ENCODE measurements at places on chromosomes 5 and 9.

- H3K27ac ChIP-seq, result no peak overlapping the region
- H3K36me3 ChIP-seq, result peaks cover 5% of the 10 kb centered on the region
- DNase-seq, result no peak
- no peaks in the 10 kb centered on the region for H3K4me1 ChIP-seq
Observed at GRCh38 chr5:103780794-103781193, 218.2 kb upstream of the NUDT12 start.

DNA sequence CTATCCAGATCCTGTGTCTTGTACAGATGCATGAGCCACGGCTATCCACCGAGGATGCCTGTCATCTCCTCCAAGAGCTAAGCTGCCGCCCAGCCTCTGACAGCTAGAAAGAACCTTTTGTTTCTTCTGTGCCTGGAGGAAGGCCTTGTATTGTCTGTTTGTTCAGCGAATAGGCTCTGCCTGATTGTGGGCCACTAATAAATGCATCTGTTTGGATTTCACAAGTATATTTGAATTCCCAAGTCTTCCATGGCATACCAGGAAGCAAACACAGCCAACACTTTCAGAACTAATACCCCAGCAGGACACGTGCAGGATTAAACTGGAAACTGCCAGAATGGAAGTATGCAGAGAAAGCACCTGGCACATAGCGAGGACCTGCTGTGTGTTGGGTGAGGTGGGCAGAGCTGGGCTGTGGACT lies 92.7 kb upstream of the NEURL1B start:
- H3K4me3 ChIP-seq, result no peak overlapping the region
- peaks cover 33% of the 10 kb centered on the region for H3K4me1 ChIP-seq
- no peak overlapping the region for H3K27ac ChIP-seq
- no peak for DNase-seq

DNA sequence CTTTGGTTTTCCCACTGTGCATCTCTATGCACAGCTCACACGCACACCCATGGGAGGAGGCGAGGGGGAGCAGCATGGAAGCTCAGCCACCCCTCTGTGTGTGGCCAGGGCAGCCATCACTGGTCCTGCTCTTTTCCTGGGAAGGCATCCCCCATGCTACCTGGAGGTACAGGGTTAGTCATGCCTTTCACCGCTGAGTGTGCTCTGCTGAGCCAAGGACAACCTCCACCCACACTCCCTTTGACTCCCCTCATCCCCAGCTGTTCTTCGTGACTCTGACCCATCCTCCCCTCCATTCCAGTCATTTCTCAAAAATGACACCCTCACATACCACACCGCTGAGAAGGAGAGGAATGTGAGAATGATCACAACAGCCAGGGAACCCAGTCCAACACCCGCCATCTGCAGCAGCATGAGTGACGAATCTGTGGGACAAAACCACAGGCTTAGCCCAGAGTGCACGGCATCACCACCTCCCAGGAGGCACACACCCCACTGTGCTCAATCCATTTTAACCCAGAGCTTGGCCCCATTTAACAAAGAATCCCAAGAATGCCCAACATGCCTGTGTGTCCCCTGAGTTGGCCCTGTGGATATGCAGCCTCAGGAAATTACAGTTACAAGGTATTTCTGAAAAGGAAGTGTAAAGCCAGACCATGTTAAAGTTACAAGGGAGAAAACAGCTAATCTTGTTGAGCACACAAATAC lies 133.4 kb downstream of the SUSD1 start:
- no peak overlapping the region for H3K4me3 ChIP-seq
- H3K27me3 ChIP-seq, result peaks cover 2% of the 10 kb centered on the region
- H3K36me3 ChIP-seq, result peaks cover 44% of the 10 kb centered on the region
- no peak overlapping the region for H3K27ac ChIP-seq
- DNase-seq, result no peak

- peaks cover 10% of the 10 kb centered on the region for H3K36me3 ChIP-seq
- no peak for DNase-seq
- peaks cover 43% of the 10 kb centered on the region for H3K4me1 ChIP-seq
- no peak overlapping the region for H3K27ac ChIP-seq
- H3K27me3 ChIP-seq, result no peaks in the 10 kb centered on the region
- peak overlapping the region; percentile 24 for H3K4me3 ChIP-seq
Observed at GRCh38 chr9:137237759-137238726, 3.0 kb upstream of the TUBB4B start.

- no peak for DNase-seq
- no peak overlapping the region for H3K4me3 ChIP-seq
- H3K27me3 ChIP-seq, result peaks cover 9% of the 10 kb centered on the region
- peaks cover 54% of the 10 kb centered on the region for H3K4me1 ChIP-seq
- H3K36me3 ChIP-seq, result no peaks in the 10 kb centered on the region
Observed at GRCh38 chr5:10501554-10502075, 59.9 kb downstream of the ROPN1L start.

GRCh38 chr9:97314503-97314902 lies 7.0 kb downstream of the CCDC180 start:
- H3K36me3 ChIP-seq, result peaks cover 42% of the 10 kb centered on the region
- no peak overlapping the region for H3K4me3 ChIP-seq
- peaks cover 3% of the 10 kb centered on the region for H3K4me1 ChIP-seq
- H3K27me3 ChIP-seq, result peaks cover 3% of the 10 kb centered on the region
- no peak for DNase-seq
- no peak overlapping the region for H3K27ac ChIP-seq

DNA sequence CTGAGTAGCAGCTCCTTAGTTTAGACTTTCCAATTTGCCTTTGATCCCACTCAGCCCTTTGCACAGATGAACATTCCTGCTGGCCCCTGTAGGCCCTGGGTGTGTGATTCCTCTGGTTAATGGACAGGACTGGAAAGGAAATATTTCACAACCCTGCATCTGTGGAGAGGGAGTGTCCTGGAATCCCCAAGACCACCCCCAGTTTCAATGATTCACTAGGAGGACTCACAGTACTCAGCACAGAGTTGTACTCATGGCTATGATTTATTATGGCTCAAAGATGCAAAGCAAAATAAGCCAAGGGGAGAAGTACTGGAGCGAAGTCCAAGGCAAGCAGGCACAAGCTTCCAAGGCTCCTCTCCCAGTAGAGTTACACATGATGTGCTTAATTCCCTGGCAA lies 42.4 kb upstream of the TJP2 start:
- peaks cover 15% of the 10 kb centered on the region for H3K27me3 ChIP-seq
- no peak overlapping the region for H3K4me3 ChIP-seq
- DNase-seq, result no peak
- H3K36me3 ChIP-seq, result no peaks in the 10 kb centered on the region

- H3K36me3 ChIP-seq, result no peaks in the 10 kb centered on the region
- peaks cover 31% of the 10 kb centered on the region for H3K4me1 ChIP-seq
- H3K27me3 ChIP-seq, result no peaks in the 10 kb centered on the region
Observed at GRCh38 chr5:143041972-143042770, 272.0 kb downstream of the ARHGAP26 start.

GRCh38 chr5:55104036-55104772 lies 1.8 kb downstream of the GZMA start:
- peak overlapping the region; percentile 82 for H3K27ac ChIP-seq
- H3K4me1 ChIP-seq, result no peaks in the 10 kb centered on the region
- H3K36me3 ChIP-seq, result no peaks in the 10 kb centered on the region
- DNase-seq, result no peak

DNA sequence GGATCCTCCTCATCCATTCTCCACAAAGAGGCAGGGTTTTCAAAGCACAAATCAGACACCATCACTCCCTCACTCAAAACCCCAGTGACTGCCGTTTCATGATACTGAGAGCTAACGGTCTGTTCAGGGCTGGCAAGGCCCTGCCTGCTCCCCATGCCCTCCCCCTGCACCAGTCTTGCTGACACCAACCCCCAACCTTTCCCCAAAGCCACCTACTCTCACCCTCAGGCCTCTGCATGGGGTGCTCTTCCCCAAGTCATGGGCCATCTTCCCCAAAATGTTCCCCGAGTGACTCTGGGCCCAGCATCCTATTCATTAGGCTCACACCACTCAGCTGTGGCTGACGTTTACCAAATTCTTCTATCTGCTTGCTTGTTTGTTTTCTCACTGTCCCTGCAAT lies 21.7 kb upstream of the OLFM1 start:
- H3K36me3 ChIP-seq, result peaks cover 7% of the 10 kb centered on the region
- DNase-seq, result no peak
- H3K27me3 ChIP-seq, result peaks cover 40% of the 10 kb centered on the region
- H3K27ac ChIP-seq, result no peak overlapping the region
- peaks cover 23% of the 10 kb centered on the region for H3K4me1 ChIP-seq

GRCh38 chr5:156991714-156992113 lies 28.7 kb upstream of the TIMD4 start:
- no peak for DNase-seq
- no peak overlapping the region for H3K27ac ChIP-seq
- peaks cover 8% of the 10 kb centered on the region for H3K27me3 ChIP-seq
- H3K36me3 ChIP-seq, result no peaks in the 10 kb centered on the region

DNA sequence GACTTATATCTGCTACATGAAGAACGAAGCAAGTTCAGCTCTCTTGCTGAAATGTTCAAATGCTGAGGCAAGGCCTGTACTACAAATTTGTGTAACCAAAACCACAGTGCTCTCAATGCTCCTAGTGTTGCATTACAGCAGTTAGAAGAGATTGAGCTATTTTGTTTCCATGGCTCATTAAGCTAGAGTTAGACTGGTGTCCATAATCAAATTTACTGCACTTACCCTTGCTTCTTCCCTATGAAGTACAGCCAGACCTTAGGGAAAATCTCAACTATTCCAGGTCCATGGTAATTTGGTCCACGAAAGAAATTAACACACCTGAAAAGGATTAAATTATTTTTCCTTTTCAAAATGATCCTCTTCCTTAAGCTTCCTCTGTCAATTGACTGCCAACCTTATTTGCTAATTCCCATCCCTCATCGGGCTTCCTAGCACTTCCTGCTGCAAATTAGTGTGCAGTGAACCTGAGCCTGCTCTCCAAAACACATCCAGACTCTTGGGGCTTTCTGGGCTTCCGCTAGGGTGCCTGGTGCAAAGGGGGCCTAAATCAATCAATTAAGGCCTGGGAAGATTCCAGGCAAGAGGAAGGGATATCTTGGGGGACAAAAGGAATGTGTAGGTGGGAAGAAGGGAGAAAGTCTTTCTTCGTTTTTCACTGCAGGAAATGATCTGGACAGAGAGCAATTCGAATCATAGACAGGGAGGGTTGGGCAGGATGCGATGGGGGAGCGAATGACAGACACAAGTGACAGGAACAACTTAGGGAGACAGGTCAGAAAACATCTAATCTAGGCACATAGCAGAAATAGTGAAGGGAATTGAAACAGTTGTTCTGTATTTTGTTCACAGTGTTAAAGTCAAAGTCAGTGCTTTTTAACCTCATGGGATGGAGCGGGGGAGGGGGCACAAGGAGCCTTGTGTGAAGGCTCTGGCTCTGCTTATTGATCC lies 542.4 kb downstream of the RAB3C start:
- H3K4me3 ChIP-seq, result no peak overlapping the region
- no peaks in the 10 kb centered on the region for H3K27me3 ChIP-seq
- peak; percentile 54 for DNase-seq
- peaks cover 9% of the 10 kb centered on the region for H3K4me1 ChIP-seq
- H3K27ac ChIP-seq, result no peak overlapping the region

DNA sequence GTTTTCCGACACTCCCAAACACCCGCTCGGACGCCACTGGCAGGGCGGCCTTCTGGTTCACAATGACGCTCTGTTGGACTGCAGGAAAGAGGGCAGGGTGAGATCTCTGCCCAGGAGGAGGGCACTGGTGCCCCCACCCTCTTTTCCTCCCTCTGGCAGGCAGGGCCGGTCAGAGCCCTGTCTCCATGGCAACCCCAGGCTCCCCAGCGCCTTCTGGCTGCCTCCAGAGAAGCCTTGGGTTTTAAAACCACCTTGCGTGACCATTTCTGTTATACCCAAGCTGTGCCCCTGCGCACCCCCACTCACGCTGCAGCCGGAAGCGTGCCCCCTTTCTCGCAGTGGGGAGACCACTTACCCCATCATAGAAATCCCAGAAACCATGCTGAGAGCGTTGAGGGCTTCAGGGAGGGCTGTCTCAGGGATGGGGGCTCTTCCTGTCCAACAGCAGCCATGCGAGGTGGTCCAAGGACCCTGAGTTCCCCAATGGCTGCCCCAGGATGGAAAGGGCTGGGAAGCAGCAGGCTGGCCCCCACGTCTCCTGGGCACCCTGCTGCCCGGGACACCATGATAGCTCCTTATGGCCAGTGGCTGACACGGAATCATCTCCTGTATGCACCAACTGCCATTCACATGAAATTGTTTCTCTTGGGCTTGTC lies 7.3 kb downstream of the C9orf50 start:
- peak overlapping the region; percentile 64 for H3K27ac ChIP-seq
- peaks cover 7% of the 10 kb centered on the region for H3K27me3 ChIP-seq
- peak; percentile 54 for DNase-seq

DNA sequence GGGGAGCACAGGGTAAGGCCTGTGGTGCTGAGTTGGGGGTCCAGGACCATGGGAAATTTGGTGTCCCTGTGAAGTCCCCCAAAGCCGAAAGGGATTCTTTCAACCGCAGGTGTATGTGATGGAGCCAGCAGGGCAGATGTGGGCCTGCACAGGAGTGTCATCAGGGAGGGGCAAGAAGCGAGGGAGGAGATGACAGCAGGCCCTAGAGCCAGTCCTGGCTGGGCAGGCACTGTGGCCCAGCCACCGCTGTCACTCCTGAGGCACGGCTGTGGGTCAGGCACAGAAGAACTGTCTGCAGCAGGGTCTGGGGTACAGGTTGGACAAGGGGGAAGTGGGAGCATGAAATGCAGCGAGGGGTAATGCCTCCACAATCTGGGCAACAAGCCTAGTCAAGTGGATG lies 4.8 kb downstream of the HK3 start:
- no peak overlapping the region for H3K27ac ChIP-seq
- no peaks in the 10 kb centered on the region for H3K36me3 ChIP-seq
- no peak overlapping the region for H3K4me3 ChIP-seq
- peaks cover 9% of the 10 kb centered on the region for H3K4me1 ChIP-seq
- H3K27me3 ChIP-seq, result peaks cover 17% of the 10 kb centered on the region

DNA sequence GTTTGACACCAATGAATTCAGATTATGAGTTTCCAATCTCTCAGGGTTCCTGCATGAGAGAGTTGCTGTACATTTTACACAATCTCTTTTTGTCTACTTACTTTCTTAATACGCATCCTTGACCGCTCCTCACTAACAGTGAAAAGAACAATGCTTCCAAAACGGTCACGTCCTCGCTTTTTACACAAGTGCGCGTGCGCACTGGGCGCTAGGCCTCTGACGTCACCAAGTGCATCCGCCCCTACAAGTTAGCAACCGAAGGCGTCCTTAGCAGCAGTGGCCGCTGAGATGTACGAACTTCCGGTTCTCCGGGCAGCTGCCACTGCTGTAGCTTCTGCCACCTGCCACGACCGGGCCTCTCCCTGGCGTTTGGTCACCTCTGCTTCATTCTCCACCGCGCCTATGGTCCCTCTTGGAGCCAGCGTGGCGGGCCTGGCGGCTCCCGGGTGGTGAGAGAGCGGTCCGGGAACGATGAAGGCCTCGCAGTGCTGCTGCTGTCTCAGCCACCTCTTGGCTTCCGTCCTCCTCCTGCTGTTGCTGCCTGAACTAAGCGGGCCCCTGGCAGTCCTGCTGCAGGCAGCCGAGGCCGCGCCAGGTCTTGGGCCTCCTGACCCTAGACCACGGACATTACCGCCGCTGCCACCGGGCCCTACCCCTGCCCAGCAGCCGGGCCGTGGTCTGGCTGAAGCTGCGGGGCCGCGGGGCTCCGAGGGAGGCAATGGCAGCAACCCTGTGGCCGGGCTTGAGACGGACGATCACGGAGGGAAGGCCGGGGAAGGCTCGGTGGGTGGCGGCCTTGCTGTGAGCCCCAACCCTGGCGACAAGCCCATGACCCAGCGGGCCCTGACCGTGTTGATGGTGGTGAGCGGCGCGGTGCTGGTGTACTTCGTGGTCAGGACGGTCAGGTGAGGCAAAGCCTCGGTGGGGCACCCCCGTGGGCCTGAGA lies at the start of gene FAM174A:
Gene FAM174A (plus strand): TSS at position 315 of the 946 bp plus-strand sequence. CDS start 157 bp downstream, at position 472.
- peak within 1 kb of the TSS; percentile 92 for H3K4me3 ChIP-seq
- H3K36me3 ChIP-seq, result peaks cover 40% of the 10 kb centered on the region
- H3K4me1 ChIP-seq, result peaks cover 32% of the 10 kb centered on the region
- peak within 1 kb of the TSS; percentile 97 for H3K27ac ChIP-seq
- no peaks in the 10 kb centered on the region for H3K27me3 ChIP-seq

Measured in nephron progenitor cell (in vitro differentiated cells).